PC-9 (cell line): ENCODE measurements at places on chromosomes 2 and 18. TPM values are rescaled to one million over a fixed set of nuclear protein-coding genes. Genes with fewer than 3 reads are reported as not detected.
A peak's percentile ranks its signal among the peaks of the same experiment; 100 is the strongest.

The RAX gene
- total RNA-seq, result not detected in 2 replicates

DNA sequence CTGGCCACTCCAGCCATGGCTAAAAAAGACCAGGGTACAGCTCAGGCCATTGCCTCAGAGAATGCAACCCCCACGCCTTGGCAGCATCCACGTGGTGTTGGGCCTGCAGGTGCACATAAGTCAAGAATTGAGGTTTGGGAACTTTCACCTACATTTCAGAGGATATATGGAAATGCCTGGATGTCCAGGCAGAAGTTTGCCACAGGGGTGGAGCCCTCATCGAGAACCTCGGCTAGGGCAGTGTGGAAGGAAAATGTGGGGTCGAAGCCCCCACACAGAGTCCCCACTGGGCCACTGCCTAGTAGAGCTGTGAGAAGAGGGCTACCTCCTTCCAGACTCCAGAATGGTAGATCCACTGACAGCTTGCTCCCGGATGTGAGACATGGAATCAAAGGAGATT, 477.3 kb downstream of the LPIN1 start:
- no peaks in the 10 kb centered on the region for H3K27me3 ChIP-seq
- DNase-seq, result no peak
- H3K36me3 ChIP-seq, result no peaks in the 10 kb centered on the region
- H3K4me3 ChIP-seq, result no peak overlapping the region
- H3K4me1 ChIP-seq, result no peaks in the 10 kb centered on the region
- no peak overlapping the region for H3K27ac ChIP-seq

DNA sequence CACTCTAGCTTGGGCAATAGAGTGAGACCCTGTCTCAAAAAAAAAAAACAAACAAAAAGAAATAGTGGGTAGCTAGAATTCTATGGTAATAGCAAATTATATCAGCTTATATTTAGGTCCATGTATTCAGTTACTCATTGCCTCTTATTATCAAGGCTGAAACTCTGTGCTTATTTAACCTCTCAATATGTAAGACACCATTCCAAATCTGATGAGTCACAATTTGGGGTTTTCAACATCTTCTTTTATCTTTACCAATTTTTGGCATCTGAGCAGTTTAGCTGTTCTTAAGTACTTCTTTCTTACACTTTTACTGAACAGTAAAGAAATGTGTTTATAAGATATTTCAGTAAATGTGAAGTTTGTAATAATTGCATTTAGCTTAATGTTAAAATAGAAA, 69.3 kb downstream of the TTC27 start:
- no peak overlapping the region for H3K4me3 ChIP-seq
- no peaks in the 10 kb centered on the region for H3K36me3 ChIP-seq
- no peaks in the 10 kb centered on the region for H3K27me3 ChIP-seq
- H3K4me1 ChIP-seq, result no peaks in the 10 kb centered on the region
- no peak for DNase-seq
- no peak overlapping the region for H3K27ac ChIP-seq

- peak; percentile 77 for DNase-seq
- no peak overlapping the region for H3K4me3 ChIP-seq
- H3K4me1 ChIP-seq, result 0 out of 2 replicates have a peak, but pooled peaks cover 11% of the 10 kb centered on the region
- H3K36me3 ChIP-seq, result no peaks in the 10 kb centered on the region
These were observed 82.2 kb upstream of the LGALSL start for GRCh38 chr2:64371727-64372126.

The TRABD2A gene
- 0.88 and 2.2 TPM in 2 replicates for total RNA-seq
